ENCODE measurements at places on chromosomes 2 and 18.

DNA sequence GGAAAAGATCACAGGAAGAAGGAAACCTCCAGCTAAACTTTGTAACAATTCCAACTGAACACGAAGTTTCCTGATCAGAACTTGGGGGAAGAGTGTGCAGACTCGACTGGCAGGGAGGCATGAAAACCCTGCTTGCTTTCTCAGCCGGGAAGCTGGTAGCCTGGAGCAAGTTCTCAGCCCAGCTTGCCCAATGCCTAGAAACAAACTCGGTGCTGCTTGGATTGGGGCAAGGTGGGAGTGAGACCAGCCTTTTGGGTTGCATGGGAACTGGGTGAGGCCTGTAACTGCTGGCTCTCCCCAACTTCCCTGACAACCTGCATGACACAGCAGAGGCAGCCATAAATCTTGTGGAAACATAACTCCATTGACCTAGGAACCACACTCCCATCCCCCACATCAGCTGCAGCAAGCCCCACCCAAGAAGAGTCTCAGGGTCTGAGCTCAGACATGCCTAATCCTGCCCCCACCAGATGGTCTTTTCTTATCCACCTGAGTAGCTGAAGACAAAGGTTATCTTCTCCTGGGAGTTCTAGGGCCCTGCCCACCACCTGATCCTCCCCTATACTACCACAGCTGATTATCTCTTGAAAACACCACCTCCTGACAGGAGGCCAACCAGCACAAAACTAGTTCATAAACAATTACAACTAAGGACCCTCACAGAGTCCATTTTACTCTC is 1859.7 kb upstream of the CELF4 start:
- no peak for DNase-seq

DNA sequence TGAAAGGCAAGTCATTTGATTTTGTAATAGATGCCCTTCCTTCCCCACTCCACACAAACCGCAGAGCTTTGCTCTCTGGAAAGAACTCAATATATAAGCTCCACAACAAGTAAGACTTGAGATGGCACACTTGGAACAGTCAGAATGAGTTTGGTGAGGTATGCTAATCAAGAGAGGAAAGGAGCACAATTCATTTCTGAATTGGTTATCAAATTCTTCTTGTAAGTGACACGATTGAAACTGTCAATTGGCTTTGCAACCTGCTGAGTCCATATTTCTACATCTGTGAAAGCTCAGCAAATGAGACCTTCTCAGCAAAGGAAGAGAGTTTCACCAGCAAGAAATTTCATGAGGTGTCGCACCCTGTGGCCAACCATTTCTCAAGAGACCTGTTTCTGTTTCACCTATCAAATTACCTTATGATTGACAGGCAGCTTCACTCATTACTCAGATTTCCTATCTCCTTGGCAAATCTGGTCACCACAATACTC is 19.1 kb downstream of the CTLA4 start:
- DNase-seq = no peak

- DNase-seq = no peak
Observed at GRCh38 chr18:10571537-10571936, 45.7 kb downstream of the NAPG start.

GRCh38 chr2:218331745-218332144 is 24.9 kb upstream of the CATIP start:
- DNase-seq = no peak
